Left renal pelvis (tissue), 4 donors: ENCODE measurements at places on chromosomes 12 and 14.

DNA sequence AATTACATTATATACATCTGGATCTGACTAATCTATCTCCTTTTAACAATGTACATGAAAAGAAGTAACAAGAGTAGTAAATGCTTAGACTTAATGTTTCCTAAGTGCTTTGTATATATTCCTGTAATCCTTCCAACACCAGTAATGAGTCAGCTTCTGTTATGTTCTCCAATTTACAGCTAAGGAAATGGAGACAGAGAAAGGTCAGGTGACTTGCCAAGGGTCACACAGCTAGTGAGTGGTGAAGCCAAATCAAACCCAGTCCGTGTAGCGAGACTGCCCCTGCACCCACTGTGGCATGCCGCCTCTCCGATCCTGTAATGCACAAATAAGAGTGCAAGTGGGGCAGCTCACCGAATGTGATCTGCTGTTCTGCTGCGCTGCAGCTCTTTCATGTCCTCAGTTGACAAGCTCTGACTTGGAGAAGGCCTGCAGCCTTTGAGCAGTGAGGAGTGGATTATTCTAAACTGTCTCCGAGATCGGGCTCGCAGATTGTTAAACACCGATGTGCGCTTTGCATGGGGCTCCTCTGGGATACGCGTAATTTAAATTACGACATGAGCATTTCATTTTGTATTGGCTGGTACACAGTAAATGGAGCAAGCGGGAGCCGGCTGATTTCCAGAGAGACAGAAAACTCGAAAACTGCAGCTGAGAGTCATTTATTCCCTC lies 65.1 kb upstream of the KTN1 start:
- DNase-seq = no peak

DNA sequence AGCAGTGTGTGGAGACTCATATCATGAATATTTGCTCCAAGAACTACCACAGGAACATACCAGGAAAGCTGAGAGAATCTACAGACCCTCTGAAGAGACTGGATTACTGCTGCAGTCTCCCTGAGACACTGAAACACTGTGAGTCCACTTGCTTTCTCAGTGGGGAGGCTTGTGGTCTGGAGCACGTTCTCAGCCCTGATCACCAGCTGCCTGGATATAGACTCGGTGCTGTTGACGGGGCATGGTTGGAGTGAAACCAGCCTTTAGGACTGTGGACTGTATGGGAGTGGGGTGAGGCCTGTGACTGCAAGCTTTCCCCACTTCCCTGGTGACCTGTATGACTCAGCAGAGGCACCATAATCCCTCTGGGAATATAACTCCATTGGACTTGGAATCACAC lies 525.8 kb upstream of the FBXO33 start:
- DNase-seq = no peak

DNA sequence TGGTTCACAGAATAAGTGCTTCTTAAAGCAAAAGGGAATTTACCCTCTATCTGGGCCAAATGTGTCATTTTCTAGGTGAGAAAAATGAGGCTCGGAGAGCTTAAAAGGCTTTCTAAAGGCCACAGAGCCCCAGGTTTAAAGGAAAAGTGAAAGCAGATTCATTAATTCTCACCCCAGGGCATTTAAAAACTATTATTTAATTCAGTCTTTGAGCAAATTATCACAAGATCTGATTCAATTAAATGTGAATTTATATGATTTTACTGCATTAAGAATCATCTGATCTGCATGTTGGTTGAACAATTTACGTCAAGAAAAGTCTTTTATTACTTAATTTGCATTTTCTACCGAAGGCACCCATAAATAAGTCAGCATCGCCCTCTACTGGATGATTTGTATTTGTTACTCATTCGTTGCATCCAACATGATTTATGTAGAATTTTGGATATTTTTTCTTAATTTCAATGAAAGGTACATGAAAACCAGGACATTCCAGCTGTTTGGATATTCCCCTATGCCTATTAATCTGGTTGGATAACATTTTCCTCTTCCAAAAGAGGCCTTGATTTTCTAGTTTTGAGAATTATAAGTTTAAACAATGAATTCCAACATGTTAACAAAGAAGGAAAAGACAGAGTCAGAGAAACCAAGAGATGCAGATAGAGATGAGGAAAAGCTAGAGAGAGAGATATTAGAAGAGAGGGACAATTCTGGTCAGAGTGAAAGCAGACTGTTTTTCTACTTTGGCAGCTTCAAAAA lies 19.1 kb upstream of the DHRS7 start:
- peak; percentile 44 for DNase-seq

DNA sequence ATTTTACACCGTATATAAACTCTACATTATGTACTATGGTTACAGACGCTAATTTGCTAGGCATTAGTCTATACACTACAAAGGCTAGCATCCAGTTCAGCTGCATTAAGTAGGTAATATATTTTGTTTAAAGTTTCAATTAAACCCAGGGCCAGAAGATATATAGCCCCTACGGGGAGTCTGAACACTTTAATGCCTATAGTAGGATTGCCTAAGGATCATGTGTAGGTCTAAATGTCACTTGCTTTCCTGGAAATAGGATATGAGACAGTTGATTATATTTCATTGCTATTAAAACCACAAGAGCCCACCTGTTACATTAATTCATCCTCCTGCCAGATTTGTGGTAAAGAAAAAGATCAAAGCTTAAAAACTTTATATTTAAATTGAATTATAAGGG lies 286.9 kb downstream of the TMTC2 start:
- DNase-seq = peak; percentile 16

DNA sequence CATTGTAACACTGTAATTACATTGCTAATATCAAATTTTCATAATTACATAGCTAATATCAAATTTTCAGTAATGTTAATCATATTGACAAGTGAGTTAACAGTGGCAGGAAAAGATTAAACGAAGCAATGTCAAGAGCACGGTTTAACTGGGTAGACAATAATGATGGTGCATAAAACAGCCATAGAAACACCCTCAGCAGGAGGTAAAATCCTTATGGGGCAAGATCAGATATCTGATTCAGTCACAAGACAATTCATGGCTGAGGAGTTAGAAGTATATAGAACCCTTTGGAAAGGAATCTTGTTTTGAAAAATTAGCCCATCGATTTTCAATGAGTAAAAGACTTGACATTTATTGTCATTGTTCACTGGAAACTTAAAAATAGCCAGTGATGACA lies 190.6 kb downstream of the SLC2A13 start:
- no peak for DNase-seq

- DNase-seq = no peak
Measured at GRCh38 chr14:67492538-67492937, 4.0 kb upstream of the TMEM229B start.

DNA sequence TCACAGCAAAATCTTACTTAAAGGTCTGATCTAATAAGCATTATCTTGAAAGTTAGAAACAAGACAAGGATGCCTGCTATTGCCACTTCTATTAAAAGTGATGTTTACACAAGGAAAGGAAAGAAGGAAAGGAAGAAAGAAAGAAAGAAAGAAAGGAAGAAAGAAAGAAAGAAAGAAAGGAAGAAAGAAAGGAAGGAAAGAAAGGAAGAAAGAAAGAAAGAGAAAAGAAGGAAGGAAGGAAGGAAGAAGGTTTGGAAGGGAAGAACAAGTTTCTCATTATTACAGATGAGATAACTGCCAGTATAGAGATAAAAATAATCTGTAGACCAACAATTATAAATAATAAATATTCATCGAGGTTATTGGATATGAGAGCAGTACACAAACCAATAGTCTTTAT lies 35.8 kb upstream of the KCNA1 start:
- DNase-seq = no peak

DNA sequence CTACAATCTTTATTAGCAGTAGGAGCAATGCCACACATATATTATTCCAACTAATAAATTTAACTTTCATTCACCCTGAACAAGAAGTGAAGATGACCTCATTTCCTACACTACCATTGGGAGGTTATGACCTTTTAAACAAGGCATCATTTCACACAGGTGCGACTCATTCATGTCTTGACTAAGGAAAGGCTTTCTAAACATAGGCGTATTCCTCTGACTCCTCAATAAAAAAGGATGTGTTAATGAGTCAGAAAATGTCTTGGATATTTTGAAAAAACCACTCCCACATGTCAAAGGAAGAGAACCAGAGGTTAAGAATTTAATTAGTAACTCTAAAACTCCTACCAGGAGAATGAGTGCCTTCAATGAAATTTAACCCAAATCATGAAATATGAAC lies 115.2 kb downstream of the PRICKLE1 start:
- DNase-seq = no peak

DNA sequence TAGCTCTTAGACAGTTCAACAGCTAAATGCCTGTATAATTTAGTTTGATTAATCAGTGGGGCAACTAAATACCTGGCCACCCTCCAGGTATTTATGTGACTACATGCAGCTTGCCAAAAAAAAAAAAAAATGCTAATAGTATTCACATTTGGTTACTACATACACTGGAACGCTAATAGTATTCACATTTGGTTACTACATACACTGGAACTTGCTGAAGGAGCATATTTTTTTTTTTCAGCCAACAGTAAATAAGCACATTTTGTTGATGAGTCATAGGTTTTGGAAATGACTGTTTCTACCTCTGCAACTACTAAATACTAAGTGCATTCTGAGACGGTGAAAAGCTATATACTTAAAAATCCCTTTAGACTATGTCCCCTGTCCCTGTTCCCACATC lies 1172.3 kb downstream of the LRFN5 start:
- DNase-seq = no peak

DNA sequence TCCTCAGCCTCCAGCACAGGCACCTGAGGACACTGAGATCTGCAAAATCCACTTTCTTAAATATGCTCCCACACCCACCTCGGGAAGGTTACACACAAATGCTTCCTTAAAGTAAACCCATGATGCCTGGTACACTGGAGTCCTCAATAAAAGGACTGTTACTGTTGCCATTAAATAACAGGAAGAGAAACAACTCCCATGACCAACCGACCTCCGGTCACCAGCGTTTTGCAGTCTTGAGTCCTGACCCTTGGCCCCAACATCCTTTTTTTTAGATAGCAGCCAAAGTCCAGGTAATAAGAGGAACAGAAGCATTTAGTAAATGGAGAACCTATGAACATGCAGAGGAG lies 42.4 kb downstream of the ITPK1 start:
- no peak for DNase-seq

DNA sequence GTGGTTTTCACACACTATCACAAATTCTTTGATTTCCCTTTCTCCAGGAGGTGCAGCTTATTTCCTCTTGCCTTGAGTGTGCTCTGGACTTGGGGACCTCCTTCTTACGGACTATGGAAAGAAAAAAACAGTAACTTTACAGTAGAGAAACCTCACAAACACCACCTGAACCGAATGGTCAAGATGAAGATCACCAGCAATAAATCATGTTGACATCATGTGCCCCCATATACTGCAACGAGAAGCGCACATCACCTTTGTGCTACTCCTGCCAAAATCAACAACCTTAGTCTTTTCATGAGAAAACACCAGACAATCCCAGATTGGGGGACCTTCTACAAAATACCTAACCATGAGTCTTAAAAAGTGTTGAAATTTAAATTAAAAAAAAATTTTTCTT lies 13.3 kb upstream of the NYNRIN start:
- no peak for DNase-seq

DNA sequence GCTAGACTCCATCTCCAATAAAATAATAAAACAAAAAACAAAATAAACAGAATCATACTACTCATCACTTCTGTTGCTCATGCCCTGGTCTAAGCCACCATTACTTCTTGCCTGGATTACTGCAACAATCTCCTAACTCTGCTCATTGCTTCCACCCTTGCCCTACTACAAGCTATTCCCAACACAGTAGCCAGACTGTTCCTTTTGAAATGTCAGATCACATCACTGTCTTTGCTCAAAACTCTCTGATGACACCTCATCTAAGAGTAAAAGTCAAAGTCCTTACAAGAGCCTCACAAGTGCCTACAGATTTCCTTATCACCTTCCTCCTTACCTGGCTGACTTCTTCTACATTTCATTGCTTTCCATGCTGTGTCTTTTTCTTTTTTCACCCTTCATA lies 10.0 kb downstream of the FBXO33 start:
- DNase-seq = no peak

GRCh38 chr12:16606201-16606849 lies 363 bp upstream of the LMO3 start:
- DNase-seq = no peak

DNA sequence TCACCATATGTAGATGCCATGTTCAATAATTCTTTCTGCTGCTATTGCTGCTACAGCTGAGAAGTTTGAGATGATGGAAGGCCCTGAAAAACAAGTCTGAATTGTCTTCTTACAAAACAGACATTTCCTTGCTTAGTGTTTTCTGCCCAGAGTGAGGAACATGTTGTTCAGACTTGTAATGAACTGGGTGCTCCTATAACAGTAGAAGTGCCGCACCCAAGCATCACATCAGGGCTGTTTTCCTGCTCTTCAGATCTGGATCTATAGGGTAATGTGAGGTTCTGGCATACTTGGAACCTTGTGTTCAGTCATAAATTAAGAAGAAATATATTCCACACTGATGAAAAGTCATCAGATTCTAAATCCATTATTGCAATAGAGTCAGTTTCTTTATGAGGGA lies 171.9 kb upstream of the DIO2 start:
- DNase-seq = no peak

DNA sequence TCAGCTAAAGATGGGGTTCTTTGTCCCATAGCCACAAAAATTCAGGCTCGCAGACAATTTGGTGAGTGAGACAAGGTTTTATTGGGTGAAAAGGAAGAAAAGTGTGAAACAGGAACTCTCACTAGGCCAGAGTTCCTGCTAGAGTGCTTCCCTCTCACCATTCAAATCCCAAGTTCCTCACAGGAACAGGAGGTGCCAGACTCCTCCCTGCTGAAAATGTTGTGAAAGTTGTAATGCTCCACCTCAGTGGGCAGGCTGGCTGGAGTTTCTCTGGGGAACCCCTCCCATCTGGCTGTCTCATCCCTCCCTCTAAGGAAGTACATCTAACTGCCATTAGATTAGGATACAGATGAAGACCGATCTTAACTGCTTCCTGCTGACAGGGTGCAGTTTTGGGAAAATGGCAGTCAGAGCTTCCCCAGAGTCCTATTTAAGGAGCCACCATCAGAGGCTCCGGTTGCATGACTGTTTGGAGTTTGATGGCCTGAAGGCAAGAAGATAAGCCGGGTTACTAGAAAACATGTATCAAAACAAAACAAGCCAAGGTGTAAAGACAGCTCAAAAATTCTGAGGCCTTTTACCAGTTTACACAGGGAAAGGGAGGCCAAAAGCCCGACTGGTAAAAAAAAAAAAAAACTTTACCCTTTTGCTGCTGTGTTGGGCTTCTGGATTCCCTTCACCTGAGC lies 127.6 kb downstream of the FSCB start:
- no peak for DNase-seq
